ENCODE measurements at places on chromosomes 2 and 18. TPM values are rescaled to one million over a fixed set of nuclear protein-coding genes. Genes with fewer than 3 reads are reported as not detected.

DNA sequence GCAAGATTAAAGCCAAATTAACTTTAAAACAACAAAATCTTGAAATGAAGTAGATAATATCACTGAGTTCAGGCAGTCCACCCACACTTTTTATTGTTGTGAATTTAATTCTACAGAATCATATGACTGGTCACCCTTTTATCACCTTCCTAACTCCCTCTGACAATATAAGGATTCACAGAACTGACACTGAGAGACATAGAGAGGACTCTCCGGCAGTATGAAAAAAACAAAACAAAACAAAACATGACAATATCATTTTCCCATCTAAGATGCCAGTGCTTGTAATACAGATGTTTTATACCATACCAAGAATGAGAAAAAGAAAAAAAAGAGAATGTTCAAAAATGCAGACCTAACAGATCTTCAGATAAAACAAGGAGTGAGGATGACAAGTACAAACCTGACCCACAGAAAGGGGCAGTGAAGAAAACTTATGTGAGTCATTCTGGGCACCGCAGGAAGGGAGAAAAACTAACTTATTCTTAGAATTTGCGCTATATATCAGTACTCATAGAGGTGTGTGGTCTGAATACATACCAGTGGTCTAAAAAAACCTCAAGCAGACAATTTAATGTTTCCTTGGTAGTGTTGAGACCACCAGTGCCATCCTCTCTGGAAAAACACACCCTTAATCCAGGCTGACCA lies 136.6 kb downstream of the ZAP70 start:
- H3K36me3 ChIP-seq: peaks cover 6% of the 10 kb centered on the region
- no peaks in the 10 kb centered on the region for H3K27me3 ChIP-seq
- DNase-seq: no peak
- peaks cover 15% of the 10 kb centered on the region for H3K4me1 ChIP-seq
- no peak overlapping the region for H3K27ac ChIP-seq
- H3K4me3 ChIP-seq: no peak overlapping the region

DNA sequence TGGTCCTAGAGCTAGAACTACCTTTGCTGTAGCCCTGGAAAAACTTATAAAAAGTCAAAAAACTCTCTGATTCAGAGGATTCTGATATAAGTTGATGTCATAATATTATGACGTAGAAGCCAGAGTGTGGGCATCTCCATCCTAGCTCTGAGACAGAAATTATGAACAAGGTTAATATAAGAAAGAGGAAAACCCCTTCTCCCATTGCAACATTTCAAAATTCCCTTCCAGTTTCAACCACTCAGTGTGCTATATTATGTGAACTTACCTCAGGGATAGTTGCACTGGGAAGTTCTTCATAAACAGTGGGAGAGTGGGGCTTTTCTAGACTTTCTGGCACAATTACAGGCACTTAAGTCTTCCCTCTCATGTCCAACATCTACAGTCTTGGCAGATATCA lies 171.6 kb downstream of the PIK3C3 start:
- no peaks in the 10 kb centered on the region for H3K36me3 ChIP-seq
- H3K4me1 ChIP-seq: no peaks in the 10 kb centered on the region
- DNase-seq: no peak
- H3K27me3 ChIP-seq: no peaks in the 10 kb centered on the region

GRCh38 chr18:48959921-48960920 lies 9.5 kb upstream of the SMAD7 start:
- peaks cover 66% of the 10 kb centered on the region for H3K4me1 ChIP-seq
- no peak overlapping the region for H3K4me3 ChIP-seq
- no peaks in the 10 kb centered on the region for H3K36me3 ChIP-seq
- no peaks in the 10 kb centered on the region for H3K27me3 ChIP-seq

- H3K27me3 ChIP-seq: peaks cover 10% of the 10 kb centered on the region
- H3K27ac ChIP-seq: no peak overlapping the region
- H3K4me1 ChIP-seq: no peaks in the 10 kb centered on the region
These were observed 751.2 kb downstream of the SATB2 start for GRCh38 chr2:198706476-198707082.

DNA sequence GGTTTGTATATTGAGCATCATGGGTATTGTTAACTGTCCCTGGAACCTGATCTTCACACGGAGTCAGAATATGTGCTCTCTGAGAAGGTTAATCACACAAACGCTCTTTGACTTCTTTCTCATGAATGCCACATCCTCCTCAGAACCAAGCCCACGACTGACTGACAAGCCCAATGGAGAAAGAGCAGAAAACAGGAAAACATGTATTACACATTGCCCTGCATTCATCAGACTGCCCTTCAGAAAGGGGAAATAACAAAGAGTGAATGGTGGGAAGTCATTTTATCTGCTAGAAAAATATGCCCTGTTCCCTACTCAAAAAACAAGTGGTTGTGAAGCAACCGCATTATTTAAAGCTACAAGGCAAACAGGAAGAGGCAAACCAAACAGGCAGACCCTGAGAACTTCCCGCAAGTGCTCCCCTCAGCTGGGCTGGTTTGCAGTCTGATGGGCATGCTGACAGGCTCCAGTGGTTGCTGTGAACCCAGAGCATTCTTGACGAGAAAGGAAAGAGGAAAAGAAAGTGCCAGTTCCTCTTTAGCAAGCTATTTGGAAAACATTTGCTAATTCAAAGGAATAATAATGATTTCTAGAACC lies 172.9 kb upstream of the SETBP1 start:
- H3K4me3 ChIP-seq: no peak overlapping the region
- no peaks in the 10 kb centered on the region for H3K36me3 ChIP-seq
- H3K27ac ChIP-seq: no peak overlapping the region
- DNase-seq: no peak
- no peaks in the 10 kb centered on the region for H3K27me3 ChIP-seq

GRCh38 chr18:62505669-62506494 lies 16.9 kb upstream of the ZCCHC2 start:
- H3K4me3 ChIP-seq: no peak overlapping the region
- peaks cover 1% of the 10 kb centered on the region for H3K36me3 ChIP-seq
- H3K27me3 ChIP-seq: no peaks in the 10 kb centered on the region

GRCh38 chr18:3930126-3931012 lies 480.4 kb downstream of the TGIF1 start:
- peaks cover 24% of the 10 kb centered on the region for H3K4me1 ChIP-seq
- no peaks in the 10 kb centered on the region for H3K27me3 ChIP-seq
- no peak overlapping the region for H3K4me3 ChIP-seq
- DNase-seq: no peak

DNA sequence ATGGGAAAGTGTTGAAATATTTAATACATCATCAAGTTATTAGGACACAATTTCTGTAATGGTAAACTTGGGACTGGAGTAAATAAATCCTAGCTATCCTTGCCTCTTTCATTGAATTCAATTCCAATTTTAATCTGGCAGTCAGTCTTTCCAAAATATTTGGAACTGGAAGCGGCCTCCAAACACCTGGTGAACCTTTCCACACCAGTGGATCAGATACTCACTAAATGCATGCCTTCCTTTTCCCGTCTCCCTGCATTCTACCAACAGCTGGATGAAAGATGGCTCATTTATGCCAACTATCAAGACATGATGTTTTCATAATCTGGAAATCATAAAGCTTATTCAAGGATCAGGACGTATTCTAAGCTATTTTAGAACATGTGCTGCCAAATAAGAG lies 488.2 kb upstream of the SPHKAP start:
- no peak overlapping the region for H3K27ac ChIP-seq
- H3K4me3 ChIP-seq: no peak overlapping the region
- H3K36me3 ChIP-seq: no peaks in the 10 kb centered on the region
- H3K27me3 ChIP-seq: peaks cover 10% of the 10 kb centered on the region
- H3K4me1 ChIP-seq: no peaks in the 10 kb centered on the region

- H3K4me1 ChIP-seq: no peaks in the 10 kb centered on the region
- DNase-seq: peak; percentile 88
- no peak overlapping the region for H3K27ac ChIP-seq
- H3K36me3 ChIP-seq: peaks cover 2% of the 10 kb centered on the region
- no peak overlapping the region for H3K4me3 ChIP-seq
- H3K27me3 ChIP-seq: no peaks in the 10 kb centered on the region
These were observed 151.3 kb downstream of the ZNF236 start for GRCh38 chr18:76973520-76974266.

- DNase-seq: no peak
- H3K4me3 ChIP-seq: no peak overlapping the region
- no peaks in the 10 kb centered on the region for H3K36me3 ChIP-seq
- no peak overlapping the region for H3K27ac ChIP-seq
These were observed 108.5 kb upstream of the LYPD6 start for GRCh38 chr2:149221898-149222297.

Gene PCARE
- not detected for total RNA-seq

Gene XRCC5
- 236 TPM for total RNA-seq

Gene TMBIM1
- 96.1 TPM for total RNA-seq

Gene AKAIN1
- total RNA-seq: not detected

Gene RESP18
- not detected for total RNA-seq

Gene FOXD4L1
- total RNA-seq: not detected

All from chondrocyte (in vitro differentiated cells).